ENCODE measurements at places on chromosomes 6 and 20. TPM values are rescaled to one million over a fixed set of nuclear protein-coding genes. Genes with fewer than 3 reads are reported as not detected.

Gene DCDC2
- total RNA-seq = not detected

Gene GABRR2
- total RNA-seq = 1.4 TPM

Gene RPP40
- 7.1 TPM for total RNA-seq

Gene PPP1R14C
- 0.32 TPM for total RNA-seq

Gene ARG1
- total RNA-seq = not detected

Gene IL17F
- total RNA-seq = not detected

Gene APOM
- total RNA-seq = 2.4 TPM

- no peak for DNase-seq
Measured at GRCh38 chr6:13715444-13715883, 3.8 kb upstream of the RANBP9 start.

- no peak for DNase-seq
Measured at GRCh38 chr6:1117530-1118286, 194.2 kb upstream of the FOXQ1 start.

DNA sequence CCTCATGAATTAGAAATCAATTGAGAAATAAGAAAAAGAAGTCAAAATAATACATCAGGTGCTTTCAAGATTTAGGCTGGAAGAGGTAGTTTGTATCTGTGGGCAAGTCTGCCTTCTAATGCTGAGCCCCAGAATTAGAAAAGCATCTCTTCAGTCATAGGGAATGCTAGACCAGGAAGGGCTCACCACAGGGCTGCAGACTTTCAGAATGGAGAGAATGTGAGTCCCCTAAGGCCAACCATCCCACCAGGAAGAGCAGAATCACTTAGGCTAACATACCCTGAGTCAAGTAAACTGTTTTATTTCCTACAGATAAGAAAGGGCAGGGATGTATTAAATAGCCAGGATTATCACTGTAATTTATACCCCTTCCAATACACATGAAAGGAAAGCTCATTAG, 510.2 kb downstream of the RNF144B start:
- DNase-seq = no peak

GRCh38 chr6:8329562-8329961, 105.8 kb downstream of the SLC35B3 start:
- DNase-seq = no peak

- DNase-seq = no peak
Measured at GRCh38 chr6:751765-752164, 58.8 kb upstream of the EXOC2 start.

GRCh38 chr6:73747289-73747688, 51.3 kb downstream of the CD109 start:
- no peak for DNase-seq

- DNase-seq = no peak
Measured at GRCh38 chr6:12458558-12458957, 168.4 kb downstream of the EDN1 start.

- no peak for DNase-seq
Measured at GRCh38 chr20:17108896-17109295, 117.9 kb upstream of the PCSK2 start.

GRCh38 chr6:3022765-3023662, 23.3 kb downstream of the NQO2 start:
- DNase-seq = no peak

GRCh38 chr20:31654534-31654933, 16.8 kb downstream of the COX4I2 start:
- DNase-seq = no peak

GRCh38 chr6:96645106-96645505, 82.2 kb downstream of the FHL5 start:
- DNase-seq = no peak

DNA sequence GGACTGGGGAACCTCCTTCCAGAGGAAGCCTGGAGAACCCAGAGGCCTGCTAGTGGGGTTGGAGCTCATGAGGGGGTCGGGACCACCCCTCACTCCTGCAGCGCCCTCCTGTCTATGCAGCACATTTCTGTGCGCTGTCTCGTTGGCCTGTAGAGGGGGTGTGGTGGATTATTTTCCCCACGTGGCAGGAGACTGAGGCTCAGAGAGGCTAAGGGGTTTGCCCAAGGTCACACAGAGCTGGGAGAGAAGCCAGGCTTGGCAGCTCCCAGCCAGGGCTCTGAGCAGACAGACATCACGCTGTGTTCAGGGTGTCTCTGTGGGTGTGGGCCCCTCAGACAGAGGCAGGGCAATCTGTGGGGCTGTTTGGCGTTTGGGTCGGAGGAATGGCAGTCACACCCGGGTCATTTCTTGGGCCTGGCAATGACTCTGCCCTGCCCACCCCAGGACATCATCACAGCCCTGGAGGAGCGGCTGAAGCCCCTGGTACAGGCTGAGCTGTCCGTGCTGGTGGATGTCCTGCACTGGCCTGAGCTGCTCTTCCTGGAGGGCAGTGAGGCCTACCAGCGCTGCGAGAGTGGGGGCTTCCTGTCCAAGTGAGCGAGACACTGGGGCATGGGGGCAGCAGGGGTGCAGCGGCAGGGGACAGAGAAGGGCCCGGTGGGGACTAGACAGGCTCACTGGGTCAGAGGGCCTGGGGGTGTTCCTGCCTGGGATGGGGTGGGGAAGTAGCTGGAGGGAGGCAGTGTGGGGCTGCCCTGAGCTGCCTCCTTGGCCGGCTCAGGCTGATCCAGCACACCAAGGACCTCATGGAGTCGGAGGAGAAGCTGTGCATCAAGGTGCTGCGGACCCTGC, 27.7 kb downstream of the UQCC2 start:
- no peak for DNase-seq

DNA sequence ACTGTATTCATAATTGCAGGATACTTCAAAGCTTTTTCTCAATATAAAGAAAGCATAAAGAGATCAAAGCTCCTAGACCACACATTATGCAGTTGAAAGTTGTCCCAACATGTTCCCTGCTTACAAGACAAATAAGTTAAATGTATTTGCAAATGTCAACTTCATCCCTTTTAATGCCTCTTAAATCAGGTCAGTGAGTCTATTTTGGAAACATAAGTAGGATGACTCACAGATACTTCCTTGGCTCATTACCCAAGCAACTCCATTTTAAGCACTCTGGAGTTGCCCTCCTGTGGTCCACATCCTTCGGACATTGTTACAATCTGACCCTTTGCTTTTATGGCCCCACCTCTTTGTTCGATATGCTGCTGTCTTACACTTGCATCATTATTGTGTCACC, 162.0 kb downstream of the FAXC start:
- no peak for DNase-seq
